ENCODE measurements at places on chromosomes 7 and 10.

- no peak for DNase-seq
Measured at GRCh38 chr10:121599947-121600346, 1.7 kb upstream of the FGFR2 start.

DNA sequence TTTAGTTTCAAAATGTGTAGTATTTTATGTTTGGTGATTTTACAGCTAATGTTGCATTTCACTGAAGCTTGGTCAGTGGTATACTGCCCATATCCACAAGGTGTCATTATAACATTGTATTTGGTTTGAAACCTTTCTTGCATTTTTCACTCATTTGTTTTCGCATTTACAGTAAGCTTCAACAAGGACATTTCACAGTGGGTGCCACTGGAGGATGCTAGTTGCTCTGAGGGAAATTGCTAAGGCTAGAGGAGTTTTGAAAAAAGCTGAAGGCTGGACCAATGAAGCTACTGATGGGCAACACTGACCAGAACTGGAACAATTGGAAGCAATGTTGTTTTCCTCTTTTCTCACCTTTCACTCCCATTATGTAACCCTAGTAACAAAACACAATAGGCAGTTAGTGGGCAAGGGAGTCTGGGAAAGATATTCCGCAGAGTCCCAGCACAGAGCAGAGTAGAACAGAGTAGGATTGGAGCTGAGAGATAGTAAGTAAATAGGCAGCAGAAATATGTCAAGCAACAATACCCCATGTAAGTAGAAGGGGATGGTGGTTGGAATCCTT is 23.6 kb upstream of the SRI start:
- no peak for DNase-seq

- DNase-seq, result no peak
Measured at GRCh38 chr7:87215046-87215445, 4.5 kb downstream of the TMEM243 start.

GRCh38 chr7:40836218-40836617 is 701.4 kb downstream of the SUGCT start:
- DNase-seq, result no peak

DNA sequence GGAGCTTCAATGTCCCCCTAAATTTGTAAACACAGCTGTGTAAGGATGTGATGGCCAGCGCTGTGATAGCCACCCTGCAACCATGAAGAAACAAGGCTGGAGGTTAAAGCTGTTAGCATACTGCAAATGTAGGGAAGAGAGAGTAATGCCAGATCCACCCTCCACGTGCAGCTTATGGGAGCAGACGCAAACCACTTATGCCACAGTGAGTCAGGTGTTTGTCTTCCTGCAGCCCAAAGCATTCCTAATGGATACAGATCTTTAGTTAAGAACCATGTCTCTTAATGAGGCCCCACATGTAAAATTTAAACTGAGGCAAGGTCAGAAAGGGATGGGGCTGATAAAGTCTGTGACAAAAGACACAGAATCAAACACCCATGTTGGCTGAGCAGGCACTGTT is 13.6 kb upstream of the MYL7 start:
- no peak for DNase-seq

GRCh38 chr7:25894002-25894901 is 257.7 kb upstream of the NFE2L3 start:
- DNase-seq, result no peak

DNA sequence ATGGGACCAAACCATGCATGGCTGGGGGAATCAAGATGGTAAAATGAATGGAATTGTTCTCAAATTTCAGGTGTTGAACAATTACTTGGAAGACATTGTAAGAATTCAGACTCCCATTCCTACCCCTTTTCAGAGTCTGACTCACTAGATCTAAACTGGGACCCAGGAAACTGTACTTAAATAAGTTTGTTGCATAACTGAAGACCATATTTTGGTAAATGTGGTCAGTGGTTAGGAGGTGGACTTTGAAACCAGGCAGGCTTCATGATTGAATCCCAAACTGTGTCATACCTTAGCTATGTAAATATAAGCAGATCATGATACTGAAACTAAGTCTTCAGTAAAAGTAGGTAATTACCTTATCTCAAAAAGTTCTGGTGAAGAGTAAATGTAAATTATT is 41.7 kb downstream of the ZWINT start:
- no peak for DNase-seq

DNA sequence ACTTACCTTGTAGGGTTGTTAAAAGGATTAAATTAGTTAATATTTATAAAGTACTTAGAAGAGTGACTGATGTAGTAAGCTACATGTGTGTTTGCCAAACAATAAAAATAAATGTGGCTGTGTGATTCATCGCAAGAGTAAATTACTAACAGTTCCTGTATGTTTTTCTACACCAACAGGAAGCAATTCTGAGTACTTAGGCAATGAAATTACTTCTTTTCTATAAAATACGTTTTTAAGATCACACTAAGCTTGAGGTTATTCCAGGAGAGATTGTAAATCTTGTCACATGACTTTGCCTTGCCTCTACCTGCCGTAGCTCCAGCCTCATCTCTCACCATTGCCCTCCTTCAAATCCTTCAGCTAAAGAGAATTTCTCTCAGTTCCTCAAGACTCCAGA is 18.1 kb upstream of the GSTK1 start:
- DNase-seq, result no peak

- no peak for DNase-seq
Measured at GRCh38 chr7:92133133-92133736, 1.0 kb downstream of the CYP51A1 start.

DNA sequence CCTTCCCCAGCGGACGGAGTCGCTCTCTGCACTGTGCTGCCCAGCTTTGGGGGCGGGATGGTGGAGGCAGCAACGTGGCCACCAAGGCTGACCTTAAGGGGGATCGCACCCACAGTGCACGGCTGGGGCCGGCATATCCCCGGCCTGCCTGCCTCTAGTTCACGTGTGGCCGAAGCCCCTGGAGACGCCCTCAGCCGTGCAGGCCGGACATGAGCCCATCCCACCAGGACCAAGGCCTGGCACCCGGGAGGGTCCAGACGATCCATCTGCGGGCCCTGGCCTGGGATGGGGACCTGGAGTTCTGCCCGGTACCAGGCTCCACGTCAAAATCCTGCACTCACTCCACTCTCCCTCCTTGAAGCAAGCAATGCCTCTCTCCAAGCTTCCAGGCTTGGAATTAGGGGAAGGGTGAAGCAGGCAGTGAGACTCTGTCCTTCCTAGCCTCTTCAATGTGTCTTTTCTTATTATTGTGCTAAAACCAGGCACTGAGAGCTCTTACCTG is 520.8 kb downstream of the REEP3 start:
- DNase-seq, result no peak

GRCh38 chr10:842795-843194 is 88.7 kb downstream of the LARP4B start:
- DNase-seq, result no peak

DNA sequence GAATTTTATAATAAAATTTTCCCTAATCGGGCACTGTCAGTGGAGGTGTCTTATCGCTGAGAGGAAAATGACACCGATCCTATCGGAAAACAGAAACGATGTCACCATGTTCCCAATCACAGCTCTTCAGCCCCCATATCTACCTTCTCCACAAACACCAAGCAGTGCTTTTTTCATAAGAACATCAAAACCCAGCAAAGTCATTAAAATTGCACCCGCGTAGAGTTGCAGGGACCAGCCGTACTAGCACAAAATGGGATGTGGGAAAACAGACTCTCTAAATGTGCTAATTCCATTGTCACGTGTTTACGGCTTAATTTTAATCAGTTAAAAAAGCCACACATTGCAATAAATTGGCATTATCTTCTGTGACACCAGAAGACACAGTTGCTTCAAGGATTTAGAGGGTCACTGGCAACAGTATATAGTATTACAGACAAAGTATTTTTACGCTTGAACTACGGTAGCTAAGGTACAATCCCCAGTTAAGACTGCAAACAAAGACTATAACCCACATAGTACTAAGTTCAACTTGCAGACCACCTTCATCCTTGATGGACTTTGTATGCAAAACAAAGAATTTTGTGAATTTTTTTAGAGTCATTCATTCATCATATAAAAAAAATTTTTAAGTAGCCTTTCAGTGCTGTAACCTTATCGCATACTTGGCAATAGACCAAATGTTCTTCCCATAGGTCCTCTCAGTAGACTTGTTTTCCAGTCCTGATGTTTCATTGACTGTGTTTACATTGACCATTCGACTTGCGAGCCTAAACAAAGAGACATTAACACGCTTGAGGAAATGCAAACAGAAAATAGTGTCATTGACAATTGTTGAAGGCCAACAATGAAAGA is 116.0 kb downstream of the VTI1A start:
- DNase-seq, result no peak

- DNase-seq, result no peak
Measured at GRCh38 chr10:48453451-48454301, 147.2 kb downstream of the MAPK8 start.

- DNase-seq, result no peak
Measured at GRCh38 chr7:44078521-44078920, 3.8 kb downstream of the POLM start.

DNA sequence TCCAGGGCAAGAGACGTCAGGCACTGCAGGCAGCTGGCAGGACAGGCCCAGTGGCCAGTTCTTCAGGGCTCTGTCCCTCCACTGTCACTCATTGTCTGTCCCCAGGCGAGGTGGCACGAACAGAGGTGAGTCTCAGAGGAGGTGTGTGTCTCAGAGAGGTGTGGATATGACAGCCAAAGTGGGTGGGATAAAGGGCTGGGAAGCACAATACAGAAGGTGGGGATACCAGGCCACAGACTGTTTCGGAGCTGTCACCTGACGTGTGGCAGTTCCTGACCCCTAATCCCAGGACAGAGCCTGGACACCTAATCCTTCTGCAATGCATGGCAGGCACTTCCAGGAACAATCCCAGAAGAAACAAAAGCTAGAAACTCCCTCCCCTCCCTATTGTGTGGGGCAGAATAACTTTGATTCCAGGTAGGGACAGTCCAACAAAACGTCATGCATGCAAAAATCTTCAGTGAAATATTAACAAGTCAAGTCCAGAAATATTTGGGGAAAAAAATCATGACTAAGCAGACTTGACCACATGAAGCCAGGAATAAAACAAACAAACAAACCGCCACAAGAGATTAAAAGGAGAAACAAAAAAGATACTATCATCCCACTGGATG is 11.6 kb downstream of the KLRG2 start:
- no peak for DNase-seq

DNA sequence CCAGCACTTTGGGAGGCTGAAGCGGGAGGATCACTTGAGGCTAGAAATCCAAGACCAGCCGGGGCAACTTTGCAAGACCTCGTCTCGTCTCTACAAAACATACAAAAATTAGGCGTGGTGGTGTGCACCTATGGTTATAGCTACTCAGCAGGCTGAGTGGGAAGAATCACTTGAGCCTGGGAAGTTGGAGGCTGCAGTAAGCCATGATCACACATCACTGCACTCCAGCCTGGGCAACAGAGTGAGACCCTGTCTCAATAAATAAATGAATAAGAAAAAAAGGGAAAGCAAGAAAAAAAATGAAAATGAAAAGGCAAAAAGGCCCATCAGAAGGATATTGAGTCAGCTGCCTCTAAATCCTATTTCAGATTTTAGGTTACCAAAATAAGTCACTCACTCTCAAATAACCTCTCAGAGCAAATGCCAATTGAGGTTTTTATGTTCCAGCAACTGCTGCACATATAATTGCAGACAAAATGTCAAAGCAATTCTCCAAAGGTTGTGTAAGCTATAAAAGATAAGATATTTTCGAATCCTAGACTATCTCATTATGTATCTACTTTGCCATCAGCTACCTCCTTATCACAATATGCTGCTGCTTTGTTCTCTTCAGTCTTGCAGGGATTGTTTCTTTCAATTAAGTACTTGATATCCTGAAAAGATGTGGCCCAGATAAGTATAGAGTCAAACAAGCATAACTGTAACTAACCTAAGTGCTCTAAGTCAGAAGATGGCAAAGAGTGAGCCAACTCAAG is 4.7 kb downstream of the BAZ1B start:
- no peak for DNase-seq

GRCh38 chr10:100182281-100182680 is 3.5 kb downstream of the ERLIN1 start:
- no peak for DNase-seq

DNA sequence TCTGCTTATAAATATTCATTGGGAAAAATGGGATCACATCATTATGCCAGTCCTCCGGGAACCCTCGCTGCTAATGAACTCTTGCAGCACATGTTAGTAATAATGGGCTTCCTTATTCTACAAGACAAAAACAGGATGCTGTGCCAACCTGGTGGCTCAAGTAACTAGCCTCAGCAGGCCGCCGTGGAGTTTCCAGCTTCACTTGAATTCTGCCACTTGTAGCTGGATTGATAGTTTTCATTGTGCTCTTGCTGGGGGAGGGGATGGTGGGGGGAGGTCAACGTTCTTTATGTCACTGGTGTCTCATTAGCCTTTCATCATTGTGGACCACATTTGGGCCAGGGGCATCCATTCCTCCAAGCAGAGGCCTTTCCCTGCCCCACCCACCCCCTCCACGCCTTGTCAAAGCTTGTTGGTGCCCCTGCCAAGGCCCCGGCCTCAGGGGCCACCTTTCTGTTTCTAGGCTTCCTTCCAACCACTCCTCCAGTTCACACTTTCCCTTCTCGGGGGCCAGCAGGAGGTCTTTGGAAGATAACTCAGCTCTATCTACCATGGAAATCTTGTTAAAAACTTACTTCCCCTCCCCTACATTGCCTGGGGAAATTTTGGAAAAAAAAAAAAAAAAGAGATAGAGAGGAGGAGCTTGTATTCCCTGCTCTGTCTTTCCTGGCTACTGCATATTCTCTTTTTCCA is 153.9 kb downstream of the BMPER start:
- no peak for DNase-seq

DNA sequence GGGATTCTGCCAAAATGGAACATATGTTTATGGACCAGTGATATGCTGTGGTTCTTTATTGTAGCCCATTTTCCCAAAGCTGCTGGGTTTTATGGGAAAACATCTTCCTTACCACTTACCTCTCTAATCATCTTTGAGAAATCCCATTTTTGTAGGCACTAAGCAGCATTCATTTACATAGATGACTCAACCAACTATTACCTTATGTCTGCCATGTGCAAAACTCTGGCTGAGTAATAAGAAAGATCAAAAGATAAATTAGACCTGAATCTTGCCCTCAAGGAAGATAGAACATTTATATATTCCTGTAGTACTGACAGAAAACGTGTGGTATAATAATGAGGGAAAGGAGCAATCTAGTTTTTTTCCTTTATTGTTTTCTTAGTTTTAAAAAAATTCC is 24.3 kb downstream of the CBLL1 start:
- no peak for DNase-seq

DNA sequence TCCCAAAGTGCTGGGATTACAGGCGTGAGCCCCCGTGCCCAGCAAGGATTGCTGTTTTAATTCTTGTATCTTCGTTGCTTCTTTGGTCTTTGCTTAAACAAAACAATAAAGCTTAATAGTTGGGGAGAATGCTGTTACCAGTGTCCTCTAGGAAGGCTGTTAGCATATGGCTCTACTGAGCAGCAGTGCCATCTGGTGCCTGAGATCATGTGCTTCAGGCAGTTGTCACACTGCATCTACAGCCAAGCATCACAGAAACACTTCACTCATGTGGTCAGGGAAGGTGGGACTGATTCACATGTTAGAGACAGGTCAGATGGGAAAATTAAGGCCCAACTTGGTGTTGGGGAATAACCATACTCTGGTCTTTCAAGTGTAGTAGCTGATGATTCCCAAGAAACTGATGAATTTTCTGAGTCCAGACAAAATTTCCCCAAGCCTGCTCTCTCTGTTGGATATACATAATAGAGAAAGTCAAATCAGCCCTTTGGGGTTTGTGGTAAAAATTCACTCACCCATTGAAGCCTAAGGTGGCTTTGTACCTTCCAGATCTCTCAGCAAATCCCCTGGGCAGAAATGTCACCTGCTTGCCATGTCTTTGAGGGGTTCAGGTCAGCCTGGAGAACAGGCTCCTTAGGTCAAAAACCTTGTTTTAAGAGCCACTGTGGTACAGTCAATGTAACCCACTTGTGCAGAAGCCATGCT is 28.4 kb downstream of the UBE2D4 start:
- no peak for DNase-seq

GRCh38 chr10:125995726-125996304 is 99.5 kb downstream of the FANK1 start:
- DNase-seq, result no peak

Data from stimulated activated CD4-positive, alpha-beta T cell treated with anti-CD3 and anti-CD28 coated beads, Interleukin-12 subunit alpha, Interleukin-12 subunit beta, amount 100 ng/mL, for 48 hours (primary cell).